Mammary microvascular endothelial cell (primary cell): ENCODE measurements at places on chromosomes 13 and 19. TPM values are rescaled to one million over a fixed set of nuclear protein-coding genes. Genes with fewer than 3 reads are reported as not detected.

Gene PDCD2L
- total RNA-seq, result 18.0 and 25.6 TPM in 2 replicates

Gene PCDH17
- 2.4 and 2.9 TPM in 2 replicates for total RNA-seq

Gene TMEM255B
- 22.0 and 31.4 TPM in 2 replicates for total RNA-seq

Gene IL17D
- total RNA-seq, result 2.0 and 2.3 TPM in 2 replicates

Gene ADAMTS10
- 11.8 and 12.3 TPM in 2 replicates for total RNA-seq

Gene AMH
- total RNA-seq, result 0.33 TPM in 1 of 2 replicates, not detected in the other

Gene KIR2DL4
- total RNA-seq, result not detected in 2 replicates

Gene CLDN10
- not detected in 2 replicates for total RNA-seq

Gene PDX1
- not detected in 2 replicates for total RNA-seq

Gene PEG3
- 0.34 and 0.60 TPM in 2 replicates for total RNA-seq

Gene SBK3
- 0.27 and 0.39 TPM in 2 replicates for total RNA-seq

Gene ASF1B
- total RNA-seq, result 43.5 and 48.6 TPM in 2 replicates

Gene ABHD8
- total RNA-seq, result 3.1 and 5.4 TPM in 2 replicates

Gene FAM216B
- not detected in 2 replicates for total RNA-seq

Gene ATCAY
- total RNA-seq, result not detected in 2 replicates

Gene SCGB2B2
- total RNA-seq, result 0.20 TPM in 1 of 2 replicates, not detected in the other

Gene ACP7
- total RNA-seq, result 0.10 and 0.33 TPM in 2 replicates

Gene LRRC4B
- total RNA-seq, result 0.05 TPM in 1 of 2 replicates, not detected in the other

Gene ZNF439
- total RNA-seq, result 0.34 and 0.87 TPM in 2 replicates

Gene C19orf67
- not detected in 2 replicates for total RNA-seq

Gene KCNN1
- not detected in 2 replicates for total RNA-seq

Gene TPTE2
- total RNA-seq, result not detected in 2 replicates

Gene CNFN
- total RNA-seq, result 1.00 TPM in 1 of 2 replicates, not detected in the other

Gene CFAP97D2
- 0.10 and 0.27 TPM in 2 replicates for total RNA-seq

Gene OR4F17
- total RNA-seq, result not detected in 2 replicates

Gene WDR87
- not detected in 2 replicates for total RNA-seq

Gene PIK3R2
- 2.2 and 7.3 TPM in 2 replicates for total RNA-seq

Gene FFAR3
- total RNA-seq, result not detected in 2 replicates

Gene SIGLECL1
- total RNA-seq, result not detected in 2 replicates

Gene SYDE1
- total RNA-seq, result 28.1 and 33.4 TPM in 2 replicates

Gene C19orf81
- total RNA-seq, result 1.3 and 5.9 TPM in 2 replicates

Gene ATP4B
- total RNA-seq, result 0.20 TPM in 1 of 2 replicates, not detected in the other

Gene ATP1A3
- total RNA-seq, result not detected in 2 replicates

Gene MAB21L1
- 0.27 TPM in 1 of 2 replicates, not detected in the other for total RNA-seq

Gene SRRM5
- 0.33 TPM in 1 of 2 replicates, not detected in the other for total RNA-seq

Gene GIPR
- total RNA-seq, result not detected in 2 replicates

Gene PSG2
- 0.07 TPM in 1 of 2 replicates, not detected in the other for total RNA-seq

Gene C1QTNF9
- not detected in 2 replicates for total RNA-seq
